ENCODE measurements at places on chromosomes 11 and 22.

- no peak for DNase-seq
Measured at GRCh38 chr22:17112491-17113042, 8.6 kb downstream of the TMEM121B start.

GRCh38 chr11:69661413-69661715, 13.8 kb downstream of the LTO1 start:
- no peak for DNase-seq

DNA sequence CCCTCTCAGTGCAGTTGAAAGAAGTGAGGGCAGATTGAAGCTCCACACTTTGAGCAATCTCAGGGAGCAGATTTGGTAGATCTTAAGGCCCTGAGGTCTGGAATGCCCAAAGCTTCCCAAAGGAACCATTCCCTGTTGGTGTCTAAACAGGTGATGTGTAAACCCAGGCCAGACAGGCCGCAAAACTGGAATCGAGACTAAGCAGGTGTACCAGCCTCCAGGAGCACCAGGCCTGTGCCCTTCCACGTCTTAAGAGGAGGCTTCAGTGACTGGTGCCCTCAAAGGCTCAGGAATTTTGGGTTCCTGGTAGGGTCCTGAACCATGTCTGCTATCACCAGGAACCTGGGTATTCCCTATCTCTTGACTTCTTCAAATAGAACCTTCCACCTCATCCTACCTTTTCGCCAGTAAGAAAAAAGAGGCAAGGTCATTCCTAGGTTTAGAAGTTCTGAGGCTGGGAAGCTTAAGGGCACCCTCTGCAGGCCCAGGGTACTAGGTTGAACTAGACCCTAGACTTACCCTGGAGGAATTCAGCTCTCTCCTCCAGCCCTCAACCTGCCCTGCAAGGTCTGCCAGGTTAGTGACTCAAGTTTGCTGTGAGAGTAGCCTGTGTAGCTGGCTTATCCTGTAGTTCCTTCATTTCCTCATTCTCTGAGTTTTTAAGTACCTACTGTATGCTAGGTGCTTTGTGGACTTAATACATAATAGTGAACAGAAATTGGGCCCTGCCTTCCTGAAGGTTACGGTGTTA, 100.0 kb upstream of the NNMT start:
- DNase-seq, result no peak

DNA sequence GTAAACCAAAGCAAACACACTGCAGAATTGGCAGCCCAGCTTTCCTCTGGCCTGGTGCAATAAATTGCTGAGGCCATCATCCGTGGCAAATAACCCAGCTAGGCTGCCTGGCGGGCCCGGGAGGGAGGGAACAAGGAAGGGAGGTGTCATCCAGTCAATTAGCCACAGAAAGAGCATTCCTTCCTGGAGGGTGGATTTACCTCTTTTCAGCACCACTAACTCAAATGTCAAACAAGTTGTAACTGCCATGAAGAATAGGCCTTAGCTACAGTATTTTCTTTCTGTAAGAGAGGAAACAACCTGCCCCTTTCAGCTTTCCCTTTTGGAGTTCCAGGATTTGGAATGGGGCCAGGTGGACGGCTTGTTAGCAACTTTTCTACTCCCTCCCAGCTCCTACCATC, 163.8 kb upstream of the BDNF start:
- no peak for DNase-seq

DNA sequence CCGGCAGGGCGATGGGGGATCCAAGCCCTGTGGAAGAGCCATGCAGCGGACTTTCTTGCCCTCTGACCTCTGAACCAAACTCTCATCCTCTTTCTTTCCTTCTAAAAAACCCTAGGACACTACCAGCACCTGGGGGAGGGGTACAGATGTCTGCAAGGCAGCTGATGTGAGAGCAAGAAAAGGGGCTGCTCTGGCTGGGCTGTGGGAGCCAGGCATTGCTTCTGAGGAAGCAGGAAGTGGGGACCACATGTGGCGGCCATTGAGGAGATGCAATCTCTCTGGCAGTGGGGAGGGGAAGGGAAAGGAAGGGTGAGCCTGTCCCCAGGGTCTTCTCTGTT, 36.0 kb downstream of the FAM83F start:
- no peak for DNase-seq

- no peak for DNase-seq
Measured at GRCh38 chr11:130908770-130909625, 7.3 kb downstream of the SNX19 start.

DNA sequence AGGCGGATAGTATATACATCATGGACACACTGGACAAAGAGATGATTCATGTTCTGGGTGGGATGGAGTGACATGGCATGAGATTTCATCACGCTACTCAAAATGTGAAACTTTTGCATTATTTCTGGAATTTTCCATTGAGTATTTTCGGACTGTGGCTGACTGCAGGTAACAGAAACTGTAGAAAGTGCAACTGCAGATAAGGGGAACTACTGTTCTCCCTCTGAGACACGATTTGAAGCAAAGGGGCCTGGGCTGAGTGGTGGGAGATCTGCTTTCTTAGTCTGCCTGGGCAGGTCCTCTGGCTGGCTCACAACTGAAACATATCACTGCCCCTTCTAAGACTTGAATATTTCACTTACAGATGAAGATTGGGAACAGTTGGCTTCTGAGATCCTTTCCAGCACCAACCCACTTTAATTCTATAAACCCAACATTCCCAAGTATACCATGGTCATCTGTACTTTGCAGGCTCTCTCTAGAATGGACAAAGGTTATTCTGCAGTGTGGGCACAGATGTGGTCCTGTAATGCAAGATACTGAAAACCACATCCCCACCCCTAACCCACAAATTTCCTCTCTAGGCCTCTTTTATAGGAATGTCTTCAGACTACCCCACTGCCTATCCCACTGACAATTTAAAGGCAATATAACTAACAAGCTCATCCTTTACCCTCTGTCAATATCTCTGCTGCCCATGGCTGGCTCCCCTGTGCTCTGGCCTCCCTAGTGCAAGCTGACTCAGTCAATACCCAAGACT, 121.1 kb downstream of the KCNC1 start:
- no peak for DNase-seq

GRCh38 chr11:2836315-2837095, 49.1 kb downstream of the CDKN1C start:
- DNase-seq, result no peak

- no peak for DNase-seq
Measured at GRCh38 chr22:50217543-50218152, 16.8 kb downstream of the SELENOO start.

DNA sequence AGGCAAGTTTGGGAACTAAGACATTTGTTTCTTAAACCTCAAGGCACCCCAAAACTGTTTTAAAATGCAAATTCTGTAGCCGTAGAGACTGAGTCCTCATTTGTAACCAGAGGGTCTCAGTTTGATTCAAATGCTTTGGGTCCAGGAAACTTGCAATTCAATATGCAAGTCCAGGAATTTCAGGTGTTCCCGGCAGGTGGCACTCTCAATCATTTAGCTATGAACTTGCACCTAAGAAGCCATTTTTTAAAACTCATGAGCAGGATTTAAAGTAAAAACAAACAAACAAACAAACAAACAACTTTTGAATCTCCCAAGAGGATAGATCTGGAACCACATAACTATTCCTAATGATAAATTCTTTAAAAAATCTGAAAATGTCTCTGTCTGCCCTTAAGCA, 8.7 kb upstream of the ABTB2 start:
- DNase-seq, result no peak

DNA sequence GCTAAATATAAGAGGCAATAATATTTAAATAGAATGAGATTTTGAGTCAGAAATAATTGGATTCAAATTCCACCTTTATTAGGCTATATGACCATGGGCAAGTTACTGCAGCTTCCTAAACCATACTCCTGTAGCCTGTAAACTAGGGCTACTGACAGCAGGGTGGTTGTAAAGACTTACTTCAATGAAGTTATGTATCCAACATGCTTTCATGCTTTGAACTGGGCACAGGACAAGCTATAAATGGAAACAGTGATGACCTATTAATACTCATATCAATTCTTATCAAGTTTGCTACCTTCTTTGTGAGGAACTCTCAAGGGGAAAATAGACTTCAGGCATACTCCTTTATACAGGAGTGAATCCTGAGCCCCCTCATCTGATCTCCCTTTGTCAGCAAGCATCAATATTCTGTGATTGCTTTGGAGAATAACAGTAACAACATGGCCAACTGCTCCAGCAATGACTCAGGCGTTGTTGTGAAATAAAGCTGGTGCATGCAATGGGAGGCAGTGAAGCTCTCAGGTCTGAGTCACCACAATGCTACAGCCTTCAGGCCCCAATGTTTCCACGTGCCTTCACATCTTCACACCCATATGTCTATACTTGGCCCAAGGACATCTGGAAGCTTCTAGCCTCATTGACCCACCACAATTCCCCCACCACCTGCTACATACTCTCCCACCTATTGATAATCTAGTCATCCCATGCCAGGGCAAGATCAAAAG, 102.5 kb downstream of the KCNA4 start:
- no peak for DNase-seq

GRCh38 chr11:2760196-2760871, 60.5 kb upstream of the KCNQ1OT1 start:
- DNase-seq, result no peak

DNA sequence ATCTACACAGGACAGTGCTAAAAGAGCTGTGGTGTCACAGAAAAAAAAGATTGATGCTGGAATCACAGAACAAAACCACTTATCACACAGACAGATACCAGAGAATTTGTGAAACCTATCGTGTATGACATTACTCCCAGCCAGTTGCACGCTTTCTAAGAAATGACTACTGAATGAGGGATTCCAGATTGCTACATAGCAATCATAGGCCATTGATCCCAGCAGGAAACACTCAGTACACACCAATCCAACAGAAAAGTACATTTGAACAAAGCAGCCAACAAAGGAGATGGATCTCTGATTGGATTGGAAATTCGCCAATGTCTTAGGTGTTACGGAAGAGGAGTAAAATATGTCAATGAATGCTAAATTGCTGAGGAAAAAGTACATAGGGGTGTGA, 4.8 kb upstream of the OR8H1 start:
- no peak for DNase-seq

All from activated naive CD4-positive, alpha-beta T cell (primary cell).